ENCODE measurements at places on chromosomes 4 and X. TPM values are rescaled to one million over a fixed set of nuclear protein-coding genes. Genes with fewer than 3 reads are reported as not detected.

Gene MAGEB10
- total RNA-seq = not detected

Gene SYN1
- 0.22 TPM for total RNA-seq

Gene MAGEC2
- not detected for total RNA-seq

Gene ACSL1
- total RNA-seq = 31.4 TPM

Gene SPANXN3
- total RNA-seq = not detected

Measured in A549 treated with Mapracorat at 1 μM for 4 hours (cell line).